ENCODE measurements at places on chromosomes 12 and 14.

DNA sequence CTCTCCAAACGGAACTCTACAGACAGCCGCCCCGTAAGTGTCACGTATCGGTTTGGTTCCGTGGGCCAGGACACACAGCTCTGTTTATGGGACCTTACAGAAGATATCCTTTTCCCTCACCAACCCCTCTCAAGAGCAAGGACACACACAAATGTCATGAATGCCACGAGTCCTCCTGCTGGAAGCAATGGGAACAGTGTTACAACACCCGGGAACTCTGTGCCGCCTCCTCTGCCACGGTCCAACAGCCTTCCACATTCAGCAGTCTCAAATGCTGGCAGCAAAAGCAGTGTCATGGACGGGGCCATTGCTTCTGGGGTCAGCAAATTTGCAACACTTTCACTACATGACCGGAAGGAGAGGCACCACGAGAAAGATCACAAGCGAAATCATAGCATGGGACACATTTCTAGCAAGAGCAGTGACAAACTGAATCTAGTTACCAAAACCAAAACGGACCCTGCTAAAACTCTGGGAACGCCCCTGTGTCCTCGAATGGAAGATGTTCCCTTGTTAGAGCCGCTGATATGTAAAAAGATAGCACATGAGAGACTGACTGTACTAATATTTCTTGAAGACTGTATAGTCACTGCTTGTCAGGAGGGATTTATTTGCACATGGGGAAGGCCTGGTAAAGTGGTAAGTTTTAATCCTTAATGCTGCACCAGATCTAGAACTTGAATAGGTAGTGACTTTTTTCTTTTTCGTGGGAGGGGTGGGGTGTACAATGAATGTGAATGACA, 69.7 kb downstream of the WDR20 start:
- no peak for DNase-seq

GRCh38 chr12:110122929-110123328, 1.2 kb upstream of the IFT81 start:
- DNase-seq: no peak

GRCh38 chr12:3329361-3329760, 161.6 kb upstream of the PRMT8 start:
- DNase-seq: peak; percentile 68

- no peak for DNase-seq
Observed at GRCh38 chr12:77893918-77894317, 63.2 kb downstream of the NAV3 start.

DNA sequence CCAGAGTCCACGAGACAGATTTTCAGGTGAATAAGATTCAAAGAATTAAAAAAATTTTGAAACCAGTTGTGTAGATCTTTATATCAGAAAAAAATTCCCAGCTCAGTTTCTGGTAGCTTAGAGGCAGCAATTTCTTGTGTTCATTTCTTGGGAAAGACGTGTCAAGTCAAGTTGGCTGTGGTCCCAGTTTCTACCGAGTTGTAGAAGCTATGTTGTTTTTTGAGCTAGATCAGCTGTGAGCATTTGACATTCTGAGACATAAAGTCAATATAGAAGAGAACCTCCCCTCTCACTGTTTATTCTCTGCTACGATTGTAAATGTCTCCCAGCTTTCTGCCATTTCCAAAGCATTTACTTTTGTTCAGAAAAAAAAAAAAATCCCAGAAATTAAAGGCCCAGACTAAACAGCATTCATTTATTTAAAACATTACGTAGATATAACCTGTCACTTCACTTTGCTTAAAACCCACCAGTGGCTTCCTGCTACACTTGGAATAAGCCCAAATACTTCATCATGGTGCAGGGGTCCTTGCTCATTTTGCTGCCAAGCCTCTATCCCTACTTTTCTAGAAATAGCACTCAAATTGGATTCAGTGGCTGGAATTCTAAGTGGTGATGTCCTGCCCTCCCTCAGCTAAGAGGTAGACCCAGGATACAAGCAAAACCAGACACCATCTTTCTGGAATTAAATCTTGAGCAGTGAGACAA, 20.6 kb upstream of the PYGL start:
- peak; percentile 93 for DNase-seq
